ENCODE measurements at places on chromosomes 6 and 20.

DNA sequence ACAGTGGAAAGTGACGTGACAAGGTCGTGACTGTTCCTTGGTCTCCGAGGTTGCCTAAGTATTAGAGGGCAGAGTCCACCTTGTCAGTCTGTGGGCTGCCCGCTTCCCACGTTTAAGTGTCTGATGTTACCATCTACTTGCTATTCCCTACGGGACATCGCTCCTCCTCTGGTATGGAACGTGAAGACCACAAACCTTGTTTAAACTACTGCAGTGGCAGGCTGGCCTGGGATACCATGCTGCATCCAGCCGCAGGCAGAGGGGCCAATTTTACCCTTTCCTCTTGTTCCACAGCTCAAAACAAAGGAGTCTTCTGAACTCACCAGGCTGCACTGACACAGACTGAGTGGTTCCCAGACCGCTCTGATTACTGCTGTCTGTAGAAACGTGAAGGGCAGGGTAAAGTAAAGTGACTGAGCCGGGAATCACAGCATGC, 275.9 kb downstream of the FOXC1 start:
- no peak for DNase-seq

GRCh38 chr6:147418523-147418922, 90.0 kb upstream of the SAMD5 start:
- no peak for DNase-seq

- DNase-seq = peak; percentile 70
These were observed 369.0 kb downstream of the THBS2 start for GRCh38 chr6:168884646-168885086.

DNA sequence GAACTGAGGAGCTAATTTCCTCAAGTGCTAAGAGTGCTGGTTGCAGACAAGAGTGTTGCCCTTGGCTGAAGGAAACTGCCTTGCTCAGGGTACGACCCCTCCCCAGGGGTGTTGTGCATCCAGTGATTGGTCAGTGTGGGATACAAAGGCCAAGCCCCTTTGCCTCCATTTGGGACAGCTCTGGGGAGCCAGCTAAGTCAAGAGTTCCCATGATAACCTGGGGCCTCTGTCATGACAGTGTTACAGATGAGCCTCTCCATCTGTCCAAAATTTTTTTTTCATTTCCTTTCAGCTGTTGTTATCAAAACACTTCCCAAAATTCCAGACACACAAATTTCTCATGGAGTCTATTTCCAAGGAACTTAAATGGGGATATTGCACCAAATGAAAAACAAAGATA, 93.3 kb downstream of the HS3ST5 start:
- no peak for DNase-seq

DNA sequence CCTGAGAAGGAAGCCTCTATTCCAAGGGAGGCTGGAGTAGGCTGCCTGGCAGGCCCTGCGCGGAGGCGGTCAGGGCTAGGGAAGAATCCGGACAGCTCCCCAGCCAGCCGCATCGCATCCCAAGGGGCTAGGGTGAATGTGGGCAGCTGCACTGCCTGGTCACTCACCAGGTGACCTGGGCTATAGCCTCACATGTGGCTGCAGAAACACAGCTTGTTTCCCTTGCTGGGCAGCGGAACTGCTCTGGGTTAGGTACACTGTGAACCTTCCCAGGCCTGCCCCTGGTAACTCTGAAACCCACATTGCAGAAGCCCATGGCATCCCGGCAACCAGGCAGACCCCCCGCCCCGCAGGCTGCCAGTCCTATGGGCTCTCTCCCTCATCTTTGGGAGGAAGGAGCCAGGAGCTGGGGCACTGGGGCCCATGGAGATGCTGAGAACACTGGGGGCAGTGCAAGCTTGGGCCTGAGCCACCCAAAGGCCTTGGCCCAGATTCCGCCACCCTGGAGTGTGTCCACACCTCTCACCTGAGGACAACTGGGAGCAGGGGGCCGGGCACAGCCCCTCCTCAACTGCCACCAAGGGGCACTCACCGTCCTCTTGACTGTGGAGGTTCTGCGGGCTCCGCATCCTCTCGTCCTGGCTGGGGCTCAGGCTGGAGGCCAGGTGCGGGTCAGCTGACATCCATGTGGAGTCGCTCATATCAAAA, 111.0 kb downstream of the NOL4L start:
- no peak for DNase-seq

DNA sequence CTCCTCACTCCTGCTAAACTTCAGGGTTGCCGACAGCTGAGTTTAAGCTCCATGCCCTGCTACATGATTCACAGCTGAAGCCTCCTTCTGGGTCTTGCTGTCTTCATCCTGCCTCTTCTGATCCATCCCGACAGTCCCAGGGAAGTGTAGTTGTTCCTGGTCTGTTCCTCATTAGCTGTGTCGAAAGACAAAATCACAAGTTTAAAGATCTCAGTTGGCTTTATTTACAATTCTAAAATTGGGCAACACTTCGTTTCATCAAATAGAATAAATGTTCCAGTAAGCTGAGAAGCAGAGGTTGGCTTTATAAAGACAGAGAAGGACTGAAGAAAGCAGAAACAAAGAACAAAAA, 4.1 kb upstream of the SLC2A10 start:
- no peak for DNase-seq

DNA sequence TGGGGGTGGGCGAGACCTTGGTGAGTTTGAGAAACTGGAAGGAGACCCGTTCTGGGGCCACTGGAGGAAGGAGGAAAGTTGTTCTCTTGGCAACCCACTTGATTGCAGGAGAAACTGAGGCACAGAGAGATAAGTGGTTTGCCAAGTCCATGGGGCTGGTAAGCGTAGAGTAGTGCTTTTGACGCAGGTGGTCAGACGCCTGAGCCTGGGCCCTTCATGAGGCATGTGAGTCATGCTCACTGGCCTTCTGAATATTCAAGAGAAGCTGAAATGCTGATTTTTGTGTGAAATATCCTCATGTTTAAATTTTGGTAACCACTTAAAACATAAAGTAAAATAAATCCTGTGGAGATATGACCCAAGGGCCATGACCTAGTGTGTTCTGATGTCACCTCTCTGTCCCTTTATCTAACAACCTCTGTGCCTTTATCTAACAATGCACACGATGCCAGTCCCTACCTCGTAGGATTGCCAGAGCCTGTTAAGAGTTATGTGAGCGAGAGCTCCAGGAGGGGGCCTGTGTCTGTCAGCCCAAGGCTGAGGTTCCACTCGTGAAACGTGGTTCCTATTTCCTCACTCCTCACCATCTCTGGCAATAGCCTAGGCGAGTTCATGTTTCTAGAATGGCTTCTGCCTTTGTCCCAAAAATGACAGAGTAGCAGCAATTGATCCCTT, 32.8 kb upstream of the PMEPA1 start:
- no peak for DNase-seq

DNA sequence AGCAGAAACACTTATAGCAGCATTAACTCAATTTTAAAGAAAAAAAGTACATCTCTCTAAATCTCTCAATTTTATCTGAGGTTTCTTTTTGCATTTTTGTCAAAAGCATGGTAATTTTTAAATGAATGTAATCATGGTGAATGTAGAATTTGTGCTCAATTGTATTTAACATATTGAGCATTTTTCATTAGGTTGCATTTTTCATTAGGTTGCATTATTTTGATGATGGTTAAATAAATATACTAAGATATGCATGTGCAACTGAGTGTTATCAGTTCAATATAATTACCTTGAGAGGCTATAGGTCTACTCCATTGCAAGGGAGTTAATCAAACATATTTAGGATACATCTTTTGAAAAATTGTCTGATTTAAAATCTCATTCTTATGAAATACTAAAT, 355.1 kb upstream of the SPTLC3 start:
- DNase-seq = no peak

- no peak for DNase-seq
These were observed 170.1 kb upstream of the PHACTR1 start for GRCh38 chr6:12546410-12547002.

GRCh38 chr6:4450237-4450636, 314.9 kb upstream of the ECI2 start:
- no peak for DNase-seq

DNA sequence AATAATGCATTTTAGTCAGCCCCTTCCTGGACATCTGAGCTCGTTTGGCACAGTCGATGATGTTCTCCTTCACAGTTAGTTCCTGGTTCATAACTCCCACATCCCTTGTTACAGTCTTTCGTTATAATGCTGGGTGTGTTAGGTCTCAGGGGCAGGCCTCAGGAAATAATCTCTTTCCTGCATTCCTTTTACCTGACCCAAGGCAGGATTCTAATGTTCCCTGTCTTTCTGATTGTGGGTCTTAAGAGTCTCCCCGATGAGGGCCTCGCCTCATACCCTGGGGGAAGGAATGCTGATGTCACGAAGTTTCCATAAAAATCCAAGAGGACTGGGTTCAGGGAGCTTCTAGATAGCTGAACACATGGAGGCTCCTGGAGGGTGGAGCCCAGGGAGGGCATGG, 104.0 kb upstream of the CARMIL1 start:
- no peak for DNase-seq

DNA sequence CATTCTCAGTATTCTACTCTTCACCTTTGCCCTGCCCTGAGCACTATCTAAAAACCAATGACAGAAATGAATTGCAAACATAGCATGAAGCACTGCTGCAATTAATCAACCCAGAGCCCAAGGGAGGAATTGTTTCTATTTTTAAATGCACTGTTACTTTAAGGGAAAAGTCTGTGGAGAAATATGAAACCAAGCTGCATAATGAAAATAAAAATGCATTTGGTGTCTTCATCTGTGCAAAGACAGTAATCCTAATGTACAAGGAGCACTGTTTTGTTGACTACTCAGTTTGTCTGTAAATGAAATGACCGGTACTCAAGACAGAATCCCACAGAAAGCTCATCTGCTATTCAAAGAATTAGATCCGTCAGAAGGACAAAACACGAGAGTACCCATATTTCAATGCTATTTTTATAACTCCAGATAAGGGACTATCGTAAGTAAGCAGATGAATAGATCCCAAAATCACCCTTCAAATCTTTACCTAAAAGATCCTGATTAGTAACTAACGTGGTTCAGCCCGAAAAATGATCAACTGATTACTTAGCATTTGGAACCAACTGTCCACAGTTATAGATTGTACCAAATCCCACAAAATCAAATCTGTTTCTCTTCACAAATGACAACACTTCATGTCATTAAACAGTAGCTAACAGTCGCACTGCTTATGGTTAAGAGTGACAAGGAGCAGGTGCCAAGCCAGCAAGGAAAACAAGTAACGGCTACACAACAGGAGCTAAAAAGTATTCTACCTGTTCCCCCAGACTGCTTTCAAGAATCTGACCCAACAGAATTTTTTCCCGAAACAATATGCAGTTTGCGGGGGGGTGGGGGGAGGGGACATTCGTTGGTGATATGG, 2.4 kb downstream of the KIF13A start:
- DNase-seq = no peak

GRCh38 chr20:10807013-10807412, 133.2 kb upstream of the JAG1 start:
- DNase-seq = no peak

- no peak for DNase-seq
These were observed 107.7 kb upstream of the CDYL start for GRCh38 chr6:4668271-4669179.

GRCh38 chr20:58892141-58892931, 39.8 kb downstream of the GNAS start:
- DNase-seq = peak; percentile 83

DNA sequence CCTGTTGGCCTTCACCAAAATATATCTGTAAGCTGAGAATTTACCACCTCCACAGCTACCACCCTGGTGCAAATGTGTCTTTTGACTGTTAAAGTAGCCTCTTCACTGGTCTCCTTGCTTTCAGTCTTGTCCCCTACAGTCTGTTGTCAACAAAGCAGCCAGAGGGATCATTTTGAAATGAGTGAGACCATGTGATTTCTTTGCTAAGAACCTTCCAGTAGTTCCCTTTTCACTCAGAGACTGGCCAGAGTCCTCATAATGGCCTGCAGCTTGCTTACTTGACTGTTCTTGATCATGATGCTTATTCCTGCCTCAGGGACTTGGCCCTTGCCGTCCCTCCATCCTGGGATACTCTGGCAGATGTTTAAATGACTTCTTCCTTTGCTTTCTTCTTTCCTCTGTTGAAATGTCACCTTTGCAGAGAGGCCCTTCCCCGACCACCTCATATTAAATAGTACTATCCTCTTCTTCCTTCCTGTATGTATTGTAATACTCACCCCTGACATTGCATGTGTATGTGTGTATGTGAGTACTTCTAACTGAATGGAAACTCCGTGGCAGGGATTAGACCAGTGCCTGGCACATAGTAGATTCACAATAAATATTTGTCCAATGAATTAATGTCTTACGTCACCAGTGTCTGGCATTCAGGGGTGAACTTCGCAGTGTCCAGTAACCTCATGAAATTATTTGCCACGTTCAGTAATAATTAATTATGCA, 5.0 kb downstream of the MANBAL start:
- DNase-seq = no peak

GRCh38 chr6:81031416-81031815, 721.1 kb downstream of the TENT5A start:
- no peak for DNase-seq

DNA sequence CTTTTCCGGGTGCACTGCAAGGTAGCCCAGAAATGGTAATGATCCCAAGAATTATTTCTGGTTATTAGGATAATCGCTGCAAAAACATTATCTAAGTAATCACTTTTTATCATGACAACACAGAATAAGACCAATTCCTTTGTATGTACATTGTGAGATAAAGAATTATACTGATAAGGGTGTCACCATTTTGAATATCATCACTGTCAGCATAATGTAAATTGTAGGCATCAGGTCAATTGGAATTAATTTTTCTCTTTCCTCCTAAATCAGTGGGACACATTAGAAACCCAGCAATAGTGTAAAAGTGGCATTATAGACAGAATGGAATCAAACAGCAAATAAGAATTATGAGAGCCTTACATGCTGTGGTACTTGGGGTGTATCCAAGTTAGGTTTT, 183.1 kb upstream of the SCGN start:
- no peak for DNase-seq

GRCh38 chr6:80733641-80734040, 627.2 kb downstream of the BCKDHB start:
- DNase-seq = no peak

DNA sequence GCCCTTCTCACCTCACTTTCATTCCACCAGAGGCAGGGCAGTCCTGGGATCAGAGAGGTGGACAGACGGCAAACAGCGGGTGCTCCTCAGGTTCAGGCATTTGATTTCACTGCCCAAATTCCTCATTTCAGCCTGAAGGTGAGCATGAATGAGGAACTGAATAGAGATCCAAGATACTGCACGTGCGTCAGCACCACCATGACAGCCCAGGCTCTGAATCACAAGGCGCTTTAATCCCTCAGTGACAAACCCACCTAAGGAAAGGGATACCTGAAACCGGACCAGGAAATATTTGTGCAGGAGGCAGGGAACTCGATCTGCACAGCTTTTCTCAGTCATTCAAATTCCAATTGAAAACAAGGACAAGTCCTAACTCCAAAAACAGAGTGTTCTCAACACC, 174.8 kb upstream of the HEY2 start:
- DNase-seq = no peak

GRCh38 chr6:109743739-109744138, 52.6 kb downstream of the FIG4 start:
- no peak for DNase-seq

GRCh38 chr6:82068721-82069120, 178.8 kb downstream of the IBTK start:
- DNase-seq = no peak
